Vein endothelial cell (primary cell): ENCODE measurements at places on chromosomes 7 and 10. TPM values are rescaled to one million over a fixed set of nuclear protein-coding genes. Genes with fewer than 3 reads are reported as not detected.

Gene CLEC5A
- not detected in 2 replicates for total RNA-seq

Gene TSPAN15
- 136 and 191 TPM in 2 replicates for total RNA-seq

Gene PRSS2
- 0.98 TPM in 1 of 2 replicates, not detected in the other for total RNA-seq

Gene SLC16A12
- total RNA-seq = 0.10 and 0.65 TPM in 2 replicates

Gene PKD1L1
- total RNA-seq = 1.6 and 3.4 TPM in 2 replicates

Gene GOLGA7B
- total RNA-seq = not detected in 2 replicates

Gene ADAM12
- total RNA-seq = 0.65 and 1.1 TPM in 2 replicates

Gene SMO
- total RNA-seq = 3.0 and 5.2 TPM in 2 replicates

Gene ADRA2A
- total RNA-seq = 0.19 and 0.98 TPM in 2 replicates

Gene FOXI2
- total RNA-seq = not detected in 2 replicates

Gene TEX36
- total RNA-seq = not detected in 2 replicates

Gene BUB3
- total RNA-seq = 146 and 203 TPM in 2 replicates

Gene SFRP4
- total RNA-seq = not detected in 2 replicates

Gene CALCR
- total RNA-seq = not detected in 2 replicates

Gene GBX1
- under 0.01 TPM in 1 of 2 replicates, not detected in the other for total RNA-seq

Gene TFR2
- total RNA-seq = under 0.01 and 0.38 TPM in 2 replicates

Gene TWIST1
- under 0.01 TPM in 1 of 2 replicates, not detected in the other for total RNA-seq

Gene ASB10
- not detected in 2 replicates for total RNA-seq

Gene PDCD11
- 52.9 and 53.6 TPM in 2 replicates for total RNA-seq

Gene C10orf62
- total RNA-seq = 0.10 TPM in 1 of 2 replicates, not detected in the other

Gene FAM25C
- not detected in 2 replicates for total RNA-seq

Gene EBLN1
- total RNA-seq = not detected in 2 replicates

Gene HOXA4
- total RNA-seq = 1.4 and 1.6 TPM in 2 replicates

Gene PPP1R17
- not detected in 2 replicates for total RNA-seq

Gene CHAT
- not detected in 2 replicates for total RNA-seq

Gene GPNMB
- total RNA-seq = 0.33 and 0.57 TPM in 2 replicates

Gene LRRC4
- 2.3 and 2.9 TPM in 2 replicates for total RNA-seq

Gene CFAP70
- total RNA-seq = under 0.01 and 0.29 TPM in 2 replicates

Gene NODAL
- total RNA-seq = not detected in 2 replicates

Gene MRPS24
- total RNA-seq = 69.2 and 78.3 TPM in 2 replicates

Gene C7orf57
- total RNA-seq = not detected in 2 replicates

Gene CALML5
- not detected in 2 replicates for total RNA-seq

Gene C10orf90
- not detected in 2 replicates for total RNA-seq

Gene PPA1
- 182 and 187 TPM in 2 replicates for total RNA-seq

Gene C7orf33
- not detected in 2 replicates for total RNA-seq

Gene RGR
- not detected in 2 replicates for total RNA-seq

Gene CYP3A4
- total RNA-seq = not detected in 2 replicates

Gene OGDHL
- 0.19 and 0.33 TPM in 2 replicates for total RNA-seq

Gene PLAC9
- total RNA-seq = 2.3 and 2.5 TPM in 2 replicates
